ENCODE measurements at places on chromosomes 13 and 19.
A peak's percentile ranks its signal among the peaks of the same experiment; 100 is the strongest.

GRCh38 chr19:2507109-2507508 is 31.2 kb downstream of the GADD45B start:
- DNase-seq, result no peak

GRCh38 chr13:22064854-22065620 is 394.2 kb downstream of the FGF9 start:
- DNase-seq, result no peak

- DNase-seq, result peak; percentile 12
Measured at GRCh38 chr19:43618921-43619261, 538 bp downstream of the ZNF428 start.

DNA sequence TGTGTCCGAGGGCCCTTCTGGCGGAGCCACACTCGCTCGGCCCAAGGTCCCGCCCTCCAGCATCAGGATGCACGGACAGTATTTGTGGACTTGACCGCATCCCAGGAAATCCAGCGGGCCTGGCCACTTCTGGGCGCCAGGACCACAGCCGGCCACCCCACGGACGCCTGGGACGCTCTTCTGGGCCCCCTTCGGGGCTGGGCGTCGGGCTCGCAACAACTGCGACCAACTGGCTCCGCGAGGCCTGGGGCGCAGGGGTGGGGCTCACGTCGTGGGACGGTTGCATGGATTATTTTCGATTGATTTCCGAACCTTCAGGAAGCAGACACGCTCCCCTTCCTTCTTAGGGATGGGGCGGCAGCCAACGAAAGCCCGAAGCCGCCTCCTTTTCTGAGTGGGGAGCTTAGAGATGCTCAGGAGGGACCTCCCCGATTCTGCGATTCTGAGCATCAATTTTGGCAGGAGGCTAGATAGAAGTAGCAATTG is 521 bp upstream of the NUP58 start:
- peak; percentile 19 for DNase-seq

DNA sequence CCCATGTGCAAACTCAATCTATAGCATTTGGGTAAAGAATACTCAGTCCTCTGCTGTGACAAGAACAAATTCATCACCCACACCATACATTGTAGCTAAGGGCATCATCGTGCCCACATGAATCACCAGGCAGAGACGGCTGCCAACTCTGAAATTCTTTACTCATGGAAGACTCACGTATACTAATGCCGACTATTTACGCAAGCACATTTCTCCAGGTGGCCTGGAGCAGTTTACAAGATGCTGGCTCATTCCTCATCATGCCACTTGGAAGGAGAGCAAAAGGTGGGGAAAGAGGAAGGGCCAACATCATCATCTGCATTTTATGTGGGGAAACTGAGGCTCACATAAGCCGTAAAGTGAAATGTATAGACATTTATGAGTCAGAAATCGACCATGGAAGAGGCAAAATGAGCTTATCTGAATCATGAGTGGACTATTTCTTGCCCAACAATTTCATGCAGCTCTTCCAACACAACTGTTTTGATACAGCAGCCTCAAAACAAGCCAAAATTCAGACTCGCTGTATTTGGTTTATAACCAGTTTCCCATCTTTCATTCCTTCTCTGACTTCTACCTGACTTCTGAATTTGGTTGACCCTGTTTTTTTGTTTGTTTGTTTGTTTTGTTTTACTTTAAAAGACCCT is 213.9 kb upstream of the SERP2 start:
- DNase-seq, result no peak

DNA sequence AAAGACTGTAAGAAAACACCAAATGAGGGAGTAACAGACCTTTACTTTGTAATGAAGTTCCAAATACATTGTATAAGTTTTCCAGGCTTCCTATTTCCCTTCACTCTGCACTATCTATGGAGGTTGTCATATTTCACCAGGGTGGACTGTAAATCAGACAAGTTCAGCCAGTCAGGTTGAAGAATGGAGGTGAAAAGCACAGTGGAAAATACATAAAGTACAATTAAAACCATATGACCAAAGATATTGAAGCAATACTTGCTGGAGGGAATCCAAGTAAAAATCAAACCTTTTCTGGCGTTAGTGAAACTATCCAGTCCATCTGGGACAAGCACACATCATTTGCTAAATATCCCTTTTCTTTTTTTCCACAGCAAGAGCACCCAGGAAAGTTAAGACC is 3.2 kb downstream of the LHFPL6 start:
- no peak for DNase-seq

DNA sequence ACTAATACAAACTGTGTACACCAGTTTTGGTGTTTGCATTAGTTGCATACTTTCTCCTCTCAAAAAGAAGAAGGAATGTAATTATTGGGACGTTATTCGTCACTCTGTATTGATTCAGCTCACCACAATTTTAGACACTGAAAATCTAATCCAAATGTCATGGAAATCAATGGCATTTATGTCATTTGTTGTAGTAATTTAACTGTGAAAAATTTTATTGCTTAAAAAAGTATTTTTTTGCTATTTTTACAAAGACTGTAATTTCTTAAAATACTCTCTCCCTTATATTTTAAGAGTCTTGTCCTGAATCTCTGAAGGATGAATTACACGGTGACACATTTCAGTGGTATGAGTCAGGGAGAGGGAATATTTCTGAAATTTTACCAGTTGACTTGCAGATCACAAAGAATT is 2117.6 kb downstream of the PCDH9 start:
- no peak for DNase-seq

- DNase-seq, result no peak
Measured at GRCh38 chr13:24313439-24313838, 4.1 kb downstream of the C1QTNF9 start.

GRCh38 chr13:20400774-20401173 is 124.9 kb downstream of the CRYL1 start:
- no peak for DNase-seq

Data from activated naive CD4-positive, alpha-beta T cell (primary cell).